ENCODE measurements at places on chromosomes 5 and 9. TPM values are rescaled to one million over a fixed set of nuclear protein-coding genes. Genes with fewer than 3 reads are reported as not detected.

GRCh38 chr5:172123269-172123692 is 64.7 kb downstream of the STK10 start:
- peak; percentile 93 for DNase-seq

DNA sequence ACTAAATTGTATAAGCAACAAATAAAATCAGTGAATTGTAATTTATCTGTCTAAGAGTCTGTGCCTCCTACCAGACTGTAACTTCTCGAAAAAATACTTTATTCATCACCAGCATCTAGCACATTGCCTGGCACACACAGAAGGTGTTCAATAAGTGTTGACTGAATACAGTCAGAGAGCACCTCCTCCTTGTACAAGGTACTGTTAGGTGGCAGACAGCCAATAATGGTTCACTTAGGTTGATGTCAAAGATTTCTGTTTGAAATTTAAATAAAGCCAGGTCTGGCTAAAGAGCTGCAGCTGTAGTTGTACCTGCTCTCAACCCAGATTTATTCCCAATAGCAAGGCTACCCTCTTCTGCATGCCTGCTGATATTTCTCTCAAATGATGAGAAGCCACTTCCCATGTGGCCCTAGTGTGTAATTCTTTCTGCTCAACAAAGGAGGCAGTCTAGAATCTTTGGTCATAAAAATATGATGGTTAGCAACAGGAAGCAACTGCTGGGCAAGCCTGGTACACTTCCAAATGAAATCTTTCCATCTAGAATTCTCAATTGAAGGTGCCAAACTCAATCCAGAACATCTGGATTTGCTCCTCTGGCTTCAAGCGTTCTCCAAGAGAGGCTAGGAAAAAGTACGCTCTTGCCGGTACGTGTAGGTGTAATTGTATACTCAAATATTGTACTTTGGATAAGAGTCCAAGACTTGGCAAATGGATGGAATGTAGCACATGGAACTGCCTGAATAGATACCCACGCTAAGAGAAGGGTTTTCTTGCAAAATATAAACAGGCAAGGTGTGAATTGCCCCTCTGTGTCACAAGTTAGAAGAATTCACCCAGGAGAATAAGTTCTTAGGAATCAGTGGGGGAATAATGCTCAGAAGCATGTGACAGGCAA is 95.6 kb downstream of the NR6A1 start:
- peak; percentile 18 for DNase-seq

- DNase-seq, result no peak
Observed at GRCh38 chr9:86096386-86096785, 3.0 kb downstream of the GOLM1 start.

GRCh38 chr9:77020413-77021290 is 1.2 kb downstream of the FOXB2 start:
- peak; percentile 32 for DNase-seq

GRCh38 chr5:27020973-27021372 is 17.4 kb downstream of the CDH9 start:
- peak; percentile 54 for DNase-seq

The EQTN gene
- total RNA-seq, result 0.51 TPM

The HTR4 gene
- not detected for total RNA-seq

DNA sequence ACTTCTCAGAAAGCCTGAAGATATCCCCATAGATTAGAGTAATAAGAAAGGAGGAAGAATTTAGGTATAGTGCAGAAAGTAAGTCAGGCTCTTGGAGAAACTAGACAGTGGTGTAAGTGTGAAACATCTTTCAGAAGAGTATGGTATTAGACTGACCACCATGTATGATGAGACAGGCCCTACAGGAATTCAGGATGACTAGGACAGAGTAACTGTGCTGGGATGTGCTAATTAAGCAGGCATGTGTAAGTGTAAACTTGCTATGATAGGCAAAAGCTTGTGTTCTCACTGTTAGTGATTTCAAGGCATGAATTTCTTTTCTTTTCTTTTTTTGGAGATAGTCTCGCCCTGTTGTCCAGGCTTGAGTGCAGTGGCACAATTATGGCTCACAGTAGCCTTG is 70.8 kb downstream of the RAB24 start:
- no peak for DNase-seq

- DNase-seq, result peak; percentile 41
Observed at GRCh38 chr9:96067004-96067403, 191.5 kb downstream of the ERCC6L2 start.

- peak; percentile 68 for DNase-seq
Observed at GRCh38 chr9:93814077-93814956, 140.8 kb downstream of the BARX1 start.

All from tongue (tissue), 3 donors.